ENCODE measurements at places on chromosomes 6 and 20.
A peak's percentile ranks its signal among the peaks of the same experiment; 100 is the strongest.

GRCh38 chr6:158050955-158051354, 69.3 kb downstream of the SYNJ2 start:
- peak; percentile 51 for DNase-seq

DNA sequence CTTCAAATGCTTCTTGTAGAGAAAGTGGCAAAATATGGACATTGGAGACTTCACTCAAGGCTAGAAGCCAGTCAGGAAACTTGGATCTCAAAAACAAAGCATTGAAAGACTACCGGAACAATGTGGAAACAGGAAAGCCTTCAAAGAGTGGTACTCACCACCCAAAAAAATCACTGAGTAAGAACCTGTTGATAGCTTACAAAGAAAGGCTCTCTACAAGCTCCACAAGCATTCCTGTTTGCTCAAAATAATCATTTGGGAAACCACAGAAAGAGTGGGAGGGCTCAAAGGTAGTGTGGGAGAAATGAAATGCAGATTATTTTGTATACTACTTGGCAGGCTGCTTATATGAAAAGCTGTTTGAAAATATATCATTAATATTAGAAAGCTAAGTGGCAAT, 9.5 kb upstream of the DST start:
- DNase-seq = no peak

DNA sequence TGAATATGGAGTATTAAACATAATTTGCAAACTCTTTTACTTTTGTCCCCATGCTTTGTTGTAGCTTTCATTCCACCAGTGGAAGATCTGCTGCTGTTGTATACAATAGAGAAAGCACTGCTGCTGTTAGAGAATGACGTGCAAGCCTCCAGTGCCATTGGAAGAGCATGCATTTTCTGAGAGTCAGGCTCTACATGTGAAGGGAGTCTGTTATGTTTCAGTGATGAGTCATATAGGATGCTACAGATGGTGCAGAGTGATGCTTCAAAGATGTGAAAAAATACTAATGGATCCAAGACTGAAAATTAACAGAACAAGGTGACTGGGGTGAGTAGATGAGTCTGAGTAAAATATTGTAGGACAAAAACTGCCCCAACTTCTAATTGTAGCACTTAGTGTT, 22.4 kb upstream of the BACH2 start:
- DNase-seq = peak; percentile 38

DNA sequence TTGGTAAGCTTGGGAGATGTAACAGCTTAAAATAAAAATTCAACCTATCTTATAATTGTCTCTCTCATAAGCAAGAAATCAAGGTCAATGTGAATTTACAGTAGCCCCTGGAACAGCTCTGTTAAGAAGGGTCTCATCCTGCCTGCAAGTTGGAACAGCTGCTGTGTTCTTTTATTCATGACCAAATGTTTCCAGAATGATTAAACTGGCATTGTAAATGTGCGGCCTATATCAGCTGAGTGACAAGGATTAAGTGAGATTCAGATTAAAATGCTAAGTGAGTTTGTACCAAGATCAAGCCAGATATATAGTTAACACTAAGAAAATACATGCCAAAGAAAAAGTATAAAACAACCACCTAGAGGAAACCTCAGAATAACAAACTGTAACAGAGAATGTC, 45.3 kb upstream of the NRSN1 start:
- DNase-seq = no peak

- no peak for DNase-seq
These were observed 293.9 kb upstream of the DEFB115 start for GRCh38 chr20:30963591-30963990.

- DNase-seq = peak; percentile 75
These were observed 307 bp downstream of the RANBP9 start for GRCh38 chr6:13711324-13711732.

GRCh38 chr6:76466286-76466685, 393.8 kb upstream of the IMPG1 start:
- no peak for DNase-seq

DNA sequence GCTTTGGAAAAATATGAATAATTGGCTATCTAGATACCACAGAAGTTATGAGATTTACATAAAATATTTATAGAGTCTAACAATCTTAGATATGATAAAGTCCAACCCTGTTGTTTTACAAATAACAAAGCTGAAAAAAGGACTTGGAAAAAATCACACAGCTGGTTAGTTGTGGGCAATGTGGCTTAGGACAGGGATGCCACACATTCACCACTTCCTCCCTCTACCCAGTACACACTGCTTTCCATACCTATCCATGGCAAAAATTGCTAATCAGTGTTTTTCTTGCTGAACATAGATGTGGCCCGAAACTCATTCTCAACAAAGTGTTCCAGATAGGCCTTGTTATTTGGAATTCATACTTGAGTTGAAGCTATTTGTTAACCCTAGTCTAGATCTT, 147.3 kb upstream of the BMP5 start:
- DNase-seq = no peak

- peak; percentile 35 for DNase-seq
These were observed 30.2 kb downstream of the SNX9 start for GRCh38 chr6:157853018-157853805.

GRCh38 chr6:27442932-27443331, 30.0 kb downstream of the ZNF184 start:
- no peak for DNase-seq

- DNase-seq = no peak
These were observed 809.4 kb upstream of the CITED2 start for GRCh38 chr6:140183881-140184280.

DNA sequence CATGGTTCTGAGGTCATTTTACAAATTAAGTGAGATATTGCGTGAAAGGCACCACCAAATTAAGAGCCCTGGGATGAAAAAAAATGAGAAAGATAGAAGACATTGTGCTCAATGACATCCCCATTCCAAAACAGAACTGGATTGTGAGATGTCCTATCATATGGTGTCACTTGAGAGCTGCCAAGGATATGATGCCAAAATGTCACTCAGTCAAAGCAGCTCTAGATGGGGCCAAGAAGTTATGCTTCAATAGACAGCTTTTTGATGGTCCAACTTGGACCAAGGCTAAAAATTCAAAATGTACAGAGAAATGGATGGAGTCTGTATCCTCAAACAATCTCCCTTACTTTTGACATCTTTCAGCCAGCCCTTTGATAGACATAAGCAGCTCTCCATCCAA, 180.8 kb downstream of the UST start:
- DNase-seq = no peak

- peak; percentile 51 for DNase-seq
These were observed 139.1 kb downstream of the KIF16B start for GRCh38 chr20:16434062-16434664.

DNA sequence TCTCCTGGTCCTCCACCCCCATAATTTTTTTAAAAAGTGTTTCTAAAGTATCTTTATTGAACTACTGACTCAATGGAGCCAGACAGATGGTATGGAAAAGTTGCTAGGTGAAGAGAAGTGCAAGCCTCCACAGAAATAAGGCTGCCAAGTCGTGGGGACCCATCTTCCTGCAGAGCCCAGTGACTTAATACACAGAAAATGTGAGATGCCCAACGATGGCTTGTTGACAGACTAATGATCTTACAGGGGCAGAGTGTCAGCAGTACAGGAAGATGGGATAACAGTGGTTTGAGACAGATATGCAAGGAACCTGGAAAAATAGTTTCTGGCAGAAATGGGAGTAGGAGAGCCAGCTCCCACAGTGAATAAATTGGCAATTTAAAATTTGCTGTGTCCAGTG, 43.3 kb downstream of the FYN start:
- no peak for DNase-seq

DNA sequence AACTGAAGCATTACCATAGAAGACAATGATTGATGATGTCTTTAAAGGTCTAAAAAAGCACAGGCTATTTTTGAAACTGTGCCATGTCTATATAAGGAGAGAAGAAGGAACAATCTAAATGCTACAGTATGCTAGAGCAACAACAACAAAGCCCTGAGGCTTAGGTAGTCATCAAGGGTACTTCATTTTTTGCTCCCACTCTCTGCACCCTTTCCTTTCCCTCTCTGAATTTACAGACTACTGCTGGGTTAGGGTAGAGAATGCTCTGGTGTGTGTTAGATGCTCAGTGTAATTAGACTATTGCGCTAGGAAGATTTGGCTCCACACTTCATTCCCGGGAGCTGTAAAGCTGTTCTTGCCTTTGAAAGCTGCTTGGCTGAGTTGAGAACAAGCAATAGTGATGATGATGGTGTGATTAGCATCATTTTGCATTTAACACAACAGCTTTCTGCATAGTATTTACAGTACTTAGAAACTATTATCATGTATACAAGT, 1262.5 kb upstream of the CITED2 start:
- DNase-seq = no peak

DNA sequence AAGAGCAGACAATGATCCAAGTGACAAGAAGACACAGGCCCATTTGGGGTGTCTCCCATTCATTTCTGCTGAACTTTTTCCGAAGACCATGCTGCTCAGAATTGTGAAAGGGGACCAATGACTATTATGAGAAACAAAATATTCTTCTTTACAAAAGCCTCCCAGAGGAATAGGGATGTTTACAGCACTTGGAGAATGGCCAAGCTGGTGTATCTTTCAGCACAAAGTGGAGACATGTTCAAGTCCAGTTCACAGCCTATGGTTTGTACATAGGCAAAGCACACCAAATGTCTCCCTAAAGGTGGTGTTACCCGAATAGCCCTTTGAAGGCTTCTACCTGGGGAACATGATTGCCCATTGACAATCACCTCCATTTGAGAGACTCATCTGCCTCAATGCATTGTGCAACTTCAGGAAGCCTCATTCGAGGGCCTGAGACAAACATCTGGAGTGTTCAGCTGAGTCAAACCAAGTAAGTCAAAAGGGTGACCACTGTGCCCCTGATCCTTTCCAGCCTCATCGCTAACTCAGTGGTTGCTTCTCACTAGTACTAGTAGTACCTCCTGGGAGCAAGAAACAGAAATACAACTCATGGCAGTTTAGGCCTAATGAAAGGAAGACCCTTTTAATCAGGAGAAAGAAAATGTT, 451.0 kb upstream of the MARCKS start:
- DNase-seq = no peak

GRCh38 chr6:46612645-46613044, 40.0 kb downstream of the CYP39A1 start:
- DNase-seq = no peak

DNA sequence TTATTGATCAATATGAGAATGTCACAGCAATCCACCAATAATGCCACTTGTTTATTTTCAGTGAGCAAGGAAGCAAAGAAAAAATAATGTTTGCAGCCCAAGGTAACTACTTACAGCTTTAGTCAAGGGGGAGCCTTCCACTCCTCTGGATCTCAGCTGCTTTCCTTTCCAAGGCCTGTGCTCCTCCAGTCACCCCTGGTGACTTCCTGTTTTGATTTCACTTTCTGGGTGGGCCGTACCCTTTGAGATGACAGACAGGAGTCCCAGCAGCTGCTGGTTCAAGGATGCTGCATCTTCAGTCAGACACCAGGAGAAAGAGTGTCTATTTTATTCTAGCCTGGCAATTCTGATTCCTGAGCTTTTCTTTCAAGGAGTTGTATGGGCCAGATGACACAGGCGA, 5.6 kb upstream of the VNN2 start:
- DNase-seq = no peak

GRCh38 chr6:54431466-54431865, 123.2 kb downstream of the TINAG start:
- no peak for DNase-seq

DNA sequence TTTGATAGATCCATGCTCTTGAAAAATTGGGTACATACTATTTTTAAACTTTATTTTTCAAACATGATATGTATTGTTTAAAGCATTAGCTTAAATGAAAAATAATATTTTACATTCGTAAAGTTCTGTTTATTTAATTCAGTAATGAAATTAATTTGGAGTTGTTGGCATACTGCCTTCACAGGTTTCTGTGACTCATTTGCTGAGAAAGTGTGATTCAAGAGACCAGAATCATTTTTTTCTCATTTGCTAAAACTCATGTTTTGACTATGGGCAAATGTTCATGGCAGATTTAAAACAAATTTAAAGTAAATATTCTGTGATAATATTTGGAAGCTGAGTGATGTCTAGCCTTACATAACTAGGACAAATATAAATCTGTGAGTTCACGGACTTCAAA, 230.4 kb downstream of the BCKDHB start:
- peak; percentile 27 for DNase-seq

DNA sequence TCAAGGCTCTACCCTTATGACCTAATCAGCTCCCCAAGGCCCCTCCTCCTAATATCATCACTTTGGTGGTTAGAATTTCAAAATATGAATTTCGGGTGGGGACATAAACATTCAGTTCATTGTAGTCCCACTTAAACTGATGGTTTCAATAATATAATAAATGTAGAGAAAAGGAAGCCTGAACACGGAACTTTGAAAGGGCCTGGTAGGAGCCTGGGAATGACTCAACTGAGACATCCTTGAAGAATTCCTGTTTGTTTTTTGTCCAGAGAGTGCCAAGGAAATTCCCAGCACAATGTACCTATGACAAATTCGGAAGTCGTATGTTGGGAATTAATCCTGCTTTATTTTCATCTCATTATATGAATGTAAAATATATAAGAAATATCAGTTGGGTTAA, 457.9 kb downstream of the PLCB1 start:
- DNase-seq = peak; percentile 60

GRCh38 chr6:81487489-81487888, 265.0 kb downstream of the TENT5A start:
- peak; percentile 4 for DNase-seq

GRCh38 chr6:1679688-1680068, 70.0 kb downstream of the FOXC1 start:
- no peak for DNase-seq

Measured in ELR (cell line).